ENCODE measurements at places on chromosomes 6 and 20. TPM values are rescaled to one million over a fixed set of nuclear protein-coding genes. Genes with fewer than 3 reads are reported as not detected.

- no peak overlapping the region for H3K4me3 ChIP-seq
- H3K36me3 ChIP-seq: no peaks in the 10 kb centered on the region
- no peak for DNase-seq
- H3K4me1 ChIP-seq: no peaks in the 10 kb centered on the region
- no peaks in the 10 kb centered on the region for H3K27me3 ChIP-seq
- no peak overlapping the region for H3K27ac ChIP-seq
These were observed 21.7 kb downstream of the ECI2 start for GRCh38 chr6:4113649-4114048.

Gene EYS
- not detected for total RNA-seq

DNA sequence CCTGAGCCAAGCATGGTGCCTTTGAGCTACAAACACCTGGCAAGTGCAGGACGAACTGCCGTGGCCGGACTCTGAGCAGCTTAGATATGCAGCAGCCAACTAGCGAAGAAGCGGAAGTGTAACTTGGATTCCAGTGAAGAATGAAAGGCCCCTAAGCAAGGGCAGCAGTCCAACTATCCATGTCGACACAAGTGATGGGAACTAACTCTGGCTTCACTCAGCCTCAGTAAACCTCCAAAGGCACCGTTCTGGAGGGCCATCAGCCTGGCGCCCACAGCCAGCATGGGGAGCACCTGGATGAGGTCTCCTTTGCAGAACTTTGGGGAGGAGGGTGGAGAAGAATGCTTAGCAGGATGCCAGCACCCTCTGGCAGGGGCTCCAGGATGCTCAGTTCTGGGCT is 78.4 kb upstream of the MLN start:
- no peak overlapping the region for H3K27ac ChIP-seq
- no peaks in the 10 kb centered on the region for H3K27me3 ChIP-seq
- H3K4me3 ChIP-seq: no peak overlapping the region
- H3K36me3 ChIP-seq: no peaks in the 10 kb centered on the region
- no peak for DNase-seq

DNA sequence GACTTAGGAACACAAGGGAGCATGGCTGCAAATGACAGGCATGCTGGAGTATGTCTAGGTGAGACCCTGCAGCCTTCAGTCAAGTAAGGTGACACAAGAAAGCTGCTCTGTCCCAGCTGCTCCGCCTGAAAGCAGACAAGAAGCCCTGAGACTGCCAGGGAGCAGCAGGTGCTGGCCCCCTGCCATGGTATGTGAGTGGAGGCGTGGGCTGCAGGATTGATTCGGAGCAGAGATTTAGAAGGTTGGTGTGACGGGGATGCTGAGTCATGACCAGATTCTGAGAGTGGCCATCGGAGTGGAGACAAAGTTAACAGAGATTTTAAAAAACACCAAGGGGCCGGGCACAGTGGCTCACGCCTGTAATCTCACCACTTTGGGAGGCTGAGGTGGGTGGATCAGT is 17.8 kb downstream of the LRP11 start:
- peaks cover 54% of the 10 kb centered on the region for H3K4me1 ChIP-seq
- DNase-seq: no peak
- no peak overlapping the region for H3K4me3 ChIP-seq
- peak overlapping the region; percentile 75 for H3K27ac ChIP-seq
- peaks cover 5% of the 10 kb centered on the region for H3K36me3 ChIP-seq

- no peak for DNase-seq
- no peak overlapping the region for H3K4me3 ChIP-seq
- no peaks in the 10 kb centered on the region for H3K27me3 ChIP-seq
- no peak overlapping the region for H3K27ac ChIP-seq
These were observed 528.2 kb upstream of the MARCKS start for GRCh38 chr6:113328886-113329381.

- DNase-seq: no peak
- peak overlapping the region; percentile 51 for H3K4me3 ChIP-seq
- H3K36me3 ChIP-seq: no peaks in the 10 kb centered on the region
- no peak overlapping the region for H3K27ac ChIP-seq
- peaks cover 57% of the 10 kb centered on the region for H3K27me3 ChIP-seq
These were observed 1.3 kb downstream of the COL19A1 start for GRCh38 chr6:69867639-69867976.
